ENCODE measurements at places on chromosomes 7 and 10. TPM values are rescaled to one million over a fixed set of nuclear protein-coding genes. Genes with fewer than 3 reads are reported as not detected.

GRID1 gene
- total RNA-seq: not detected

VGF gene
- not detected for total RNA-seq

GIMAP4 gene
- 23.6 TPM for total RNA-seq

GRCh38 chr10:112304267-112304859, 21.2 kb downstream of the TECTB start:
- no peaks in the 10 kb centered on the region for H3K36me3 ChIP-seq
- H3K4me3 ChIP-seq: no peak overlapping the region
- no peak for DNase-seq
- no peaks in the 10 kb centered on the region for H3K4me1 ChIP-seq
- H3K27me3 ChIP-seq: peaks cover 8% of the 10 kb centered on the region

DNA sequence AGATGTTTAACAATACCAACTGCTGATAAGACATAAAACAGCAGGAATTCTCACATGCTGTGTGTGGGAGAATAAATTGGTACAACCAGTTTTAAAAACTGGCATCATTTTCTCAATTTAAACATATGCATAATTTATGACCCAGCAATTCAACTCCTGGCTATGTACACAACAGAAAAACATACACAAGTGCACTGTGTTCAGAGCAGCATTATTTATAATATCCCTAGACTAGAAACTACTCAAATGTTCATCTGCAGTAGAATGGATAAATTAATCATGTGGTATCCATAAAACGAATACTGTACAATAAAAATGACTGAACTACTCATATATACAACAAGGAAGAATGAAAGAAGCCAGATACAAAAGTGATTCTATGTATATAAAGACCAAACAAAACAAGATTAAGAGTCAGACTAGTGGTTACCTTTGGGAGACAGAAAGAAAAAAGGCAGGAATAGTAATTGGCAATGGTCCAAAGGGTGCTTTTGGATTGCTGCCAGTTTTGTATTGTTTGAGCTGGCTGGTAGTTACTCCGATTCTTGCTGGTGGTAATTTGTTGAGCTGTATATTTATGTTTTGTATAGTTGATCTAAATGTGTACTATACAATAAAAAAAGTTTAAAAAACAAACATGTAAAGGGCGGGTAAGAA, 306.0 kb downstream of the TFEC start:
- H3K4me3 ChIP-seq: no peak overlapping the region
- no peaks in the 10 kb centered on the region for H3K36me3 ChIP-seq
- DNase-seq: no peak

DNA sequence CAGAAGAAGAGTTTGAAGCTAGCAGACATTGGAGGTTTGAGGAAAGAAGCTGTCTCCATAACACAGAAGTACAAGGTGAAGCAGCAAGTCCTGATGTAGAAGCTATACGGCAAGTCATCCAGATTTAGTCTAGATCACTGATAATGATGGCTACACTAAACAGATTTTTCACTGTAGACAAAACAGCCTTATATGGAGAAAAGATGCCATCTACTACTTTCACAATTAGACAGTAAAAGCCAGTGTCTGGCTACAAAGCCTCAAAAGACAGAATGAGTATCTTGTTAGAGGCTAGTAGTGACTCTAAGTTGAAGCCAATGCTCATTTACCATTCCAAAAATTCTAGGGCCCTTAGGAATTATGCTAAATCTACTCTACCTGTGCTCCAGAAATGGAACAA, 85.1 kb downstream of the SNX13 start:
- no peak overlapping the region for H3K4me3 ChIP-seq
- H3K36me3 ChIP-seq: peaks cover 13% of the 10 kb centered on the region
- DNase-seq: no peak
- H3K4me1 ChIP-seq: no peaks in the 10 kb centered on the region
- H3K27ac ChIP-seq: no peak overlapping the region
- no peaks in the 10 kb centered on the region for H3K27me3 ChIP-seq

GRCh38 chr10:27660711-27661110, 84.9 kb downstream of the MKX start:
- DNase-seq: no peak
- H3K36me3 ChIP-seq: no peaks in the 10 kb centered on the region
- no peaks in the 10 kb centered on the region for H3K4me1 ChIP-seq
- H3K27ac ChIP-seq: no peak overlapping the region

DNA sequence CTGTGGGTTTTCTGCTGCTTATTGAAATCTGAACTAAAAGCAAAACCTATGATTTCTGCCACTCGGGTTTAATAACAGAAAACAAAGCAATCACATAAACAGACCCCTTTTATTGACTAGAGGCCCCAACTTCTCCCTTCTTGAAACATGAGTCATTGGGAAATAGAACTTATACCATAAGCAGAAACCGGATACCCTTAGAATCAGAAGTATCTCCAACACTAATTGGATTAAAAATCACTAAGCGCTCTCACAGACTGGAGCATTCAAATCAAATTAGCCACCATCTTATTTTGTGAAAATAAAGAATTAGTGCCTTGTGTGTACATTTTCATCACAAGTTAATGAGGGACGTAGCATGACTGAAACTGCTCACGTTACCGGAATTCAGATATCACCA, 206.9 kb downstream of the WDR11 start:
- H3K36me3 ChIP-seq: no peaks in the 10 kb centered on the region
- H3K27me3 ChIP-seq: no peaks in the 10 kb centered on the region
- no peaks in the 10 kb centered on the region for H3K4me1 ChIP-seq
- H3K27ac ChIP-seq: no peak overlapping the region
- H3K4me3 ChIP-seq: no peak overlapping the region
- no peak for DNase-seq

Measured in CD4-positive, alpha-beta T cell (primary cell).